ENCODE measurements at places on chromosomes 16 and 17.

DNA sequence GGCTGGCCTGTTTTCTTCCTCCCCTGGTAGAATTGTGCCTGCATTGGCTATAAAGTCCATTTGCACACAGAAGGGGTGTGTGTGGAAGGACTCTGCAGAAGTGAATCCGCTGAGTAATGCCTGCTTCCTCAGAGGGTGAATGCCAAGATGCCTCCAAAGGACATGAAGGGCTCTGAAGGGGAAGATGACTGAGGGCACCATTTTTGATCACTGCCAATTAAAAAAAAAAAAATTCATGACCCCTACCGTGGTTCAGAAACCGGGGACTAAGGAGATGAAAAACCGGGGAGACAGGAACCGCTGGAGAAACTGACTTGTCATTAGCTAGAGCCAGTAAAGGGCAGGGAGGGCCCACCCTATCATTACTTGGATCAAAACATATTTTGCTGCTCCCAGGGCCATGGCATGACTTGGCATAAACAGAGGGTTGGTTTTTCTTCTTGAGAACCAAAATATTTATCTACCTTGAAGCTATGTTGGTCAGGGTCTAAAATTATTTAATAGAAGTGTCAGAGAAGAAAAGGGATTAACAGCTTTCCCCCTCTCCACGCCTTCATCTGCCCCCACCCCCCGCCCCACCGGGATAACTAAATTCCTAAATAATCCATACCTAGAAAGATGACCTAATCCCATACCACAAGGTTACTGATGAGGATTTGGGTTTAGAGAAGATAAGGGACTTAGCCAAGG is 3.6 kb upstream of the USP7 start:
- DNase-seq = no peak

DNA sequence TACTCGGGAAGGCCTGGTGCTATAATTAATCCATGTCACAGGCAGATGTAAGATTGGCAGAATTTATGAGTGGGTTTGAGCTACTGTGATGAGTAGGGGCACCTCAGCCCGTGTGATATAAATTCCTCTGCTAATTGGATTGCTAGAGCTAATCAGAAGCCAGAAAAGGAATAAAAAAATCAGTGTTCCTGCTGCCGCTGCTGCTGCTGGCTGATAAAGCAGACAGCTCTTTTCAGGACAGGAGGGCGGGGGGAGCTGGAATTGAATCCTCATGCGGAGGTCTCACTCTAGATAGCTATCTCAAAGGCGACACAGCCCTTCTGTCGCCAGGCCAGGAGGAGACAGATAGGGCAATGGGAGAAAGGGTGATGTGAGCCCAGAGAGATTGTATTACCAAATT is 182.7 kb upstream of the ZFHX3 start:
- DNase-seq = no peak

DNA sequence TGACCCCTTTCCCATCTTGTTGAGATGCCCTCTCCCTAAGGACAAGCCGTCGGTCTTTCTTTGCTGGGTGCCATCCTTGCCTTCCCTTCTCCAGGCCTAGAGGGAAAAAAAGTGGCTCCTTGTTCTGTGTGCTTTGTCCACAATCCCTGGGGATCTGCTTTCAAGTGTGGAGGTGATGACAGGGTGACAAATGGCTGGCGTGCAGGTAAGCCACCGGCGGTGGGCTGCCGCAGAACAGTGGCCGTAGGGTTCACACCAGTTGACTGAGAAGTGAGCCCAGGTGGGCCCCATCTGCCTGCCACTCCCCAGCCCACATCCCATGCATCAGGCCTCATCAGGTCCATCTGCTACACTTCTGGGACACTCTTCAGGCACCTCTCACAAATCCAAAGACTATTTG is 11.4 kb upstream of the CALB2 start:
- DNase-seq = no peak

DNA sequence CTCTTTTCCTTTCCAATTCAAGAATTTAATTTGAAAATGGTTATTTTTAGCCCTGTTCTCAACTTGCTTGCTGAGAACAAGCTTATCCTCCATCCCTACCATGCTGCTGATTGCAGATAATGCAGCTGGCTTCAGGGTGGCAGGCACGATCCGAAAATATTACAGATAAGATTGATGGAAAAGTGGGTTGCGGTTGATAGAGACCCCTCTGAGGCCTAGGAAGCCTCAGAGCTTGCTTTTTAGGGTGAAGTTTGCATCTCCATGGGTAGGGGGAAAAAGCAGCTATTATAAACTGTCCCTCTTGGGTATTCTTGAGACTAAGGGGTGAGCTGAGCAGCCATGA is 116.5 kb upstream of the GOT2 start:
- no peak for DNase-seq

GRCh38 chr17:2060681-2061440 is 6.0 kb downstream of the HIC1 start:
- DNase-seq = no peak

- DNase-seq = no peak
Observed at GRCh38 chr16:67206838-67207248, 7.9 kb downstream of the ELMO3 start.

DNA sequence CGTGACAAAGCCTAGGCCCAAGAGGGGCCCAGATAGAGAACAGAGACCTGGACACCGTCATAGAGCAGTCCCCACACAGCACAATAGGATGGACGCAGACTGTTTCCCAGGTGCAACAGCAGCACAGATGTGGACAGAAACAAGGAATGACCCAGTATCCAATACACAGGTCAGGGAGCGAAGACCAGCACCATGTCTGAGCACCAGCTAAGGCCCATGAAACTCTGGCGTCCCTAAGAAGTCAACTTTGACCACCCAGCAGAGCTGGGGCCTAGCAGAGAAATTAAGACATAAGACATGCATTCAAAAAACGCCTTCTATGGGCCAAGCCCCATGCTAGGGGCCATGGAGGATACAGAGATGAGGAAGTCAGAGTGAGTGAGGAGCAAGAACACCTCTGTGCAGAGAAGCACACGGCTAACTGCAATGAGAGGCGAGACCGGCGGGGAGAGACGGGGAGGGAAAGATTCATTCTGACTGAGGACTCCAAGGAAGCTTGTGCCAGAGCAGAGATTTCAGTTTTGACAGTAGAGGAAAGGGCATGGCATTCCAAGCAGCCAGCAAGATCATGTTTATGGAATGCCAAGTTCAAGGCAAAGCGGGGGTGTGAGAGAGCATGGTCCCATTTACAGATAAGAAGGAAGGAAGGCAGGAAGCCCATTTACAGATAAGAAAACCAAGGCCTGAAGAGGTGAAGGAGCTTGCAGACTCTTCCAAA is 50.8 kb downstream of the PITPNM3 start:
- DNase-seq = peak; percentile 34

DNA sequence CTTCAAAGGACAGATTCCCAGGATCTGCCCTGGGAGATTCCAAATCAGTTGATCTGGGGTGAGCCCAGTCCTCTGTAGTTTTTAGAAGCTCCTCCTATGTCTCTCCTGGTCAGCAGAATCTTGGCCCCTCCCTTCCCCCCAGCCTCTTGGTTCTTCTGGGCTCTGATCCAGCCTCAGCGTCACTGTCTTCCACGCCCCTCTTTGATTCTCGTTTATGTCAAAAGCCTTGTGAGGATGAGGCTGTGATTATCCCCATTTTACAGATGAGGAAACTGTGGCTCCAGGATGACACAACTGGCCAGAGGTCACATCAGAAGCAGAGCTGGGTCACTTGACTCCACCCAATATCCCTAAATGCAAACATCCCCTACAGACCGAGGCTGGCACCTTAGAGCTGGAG is 840 bp upstream of the CDH5 start:
- no peak for DNase-seq

DNA sequence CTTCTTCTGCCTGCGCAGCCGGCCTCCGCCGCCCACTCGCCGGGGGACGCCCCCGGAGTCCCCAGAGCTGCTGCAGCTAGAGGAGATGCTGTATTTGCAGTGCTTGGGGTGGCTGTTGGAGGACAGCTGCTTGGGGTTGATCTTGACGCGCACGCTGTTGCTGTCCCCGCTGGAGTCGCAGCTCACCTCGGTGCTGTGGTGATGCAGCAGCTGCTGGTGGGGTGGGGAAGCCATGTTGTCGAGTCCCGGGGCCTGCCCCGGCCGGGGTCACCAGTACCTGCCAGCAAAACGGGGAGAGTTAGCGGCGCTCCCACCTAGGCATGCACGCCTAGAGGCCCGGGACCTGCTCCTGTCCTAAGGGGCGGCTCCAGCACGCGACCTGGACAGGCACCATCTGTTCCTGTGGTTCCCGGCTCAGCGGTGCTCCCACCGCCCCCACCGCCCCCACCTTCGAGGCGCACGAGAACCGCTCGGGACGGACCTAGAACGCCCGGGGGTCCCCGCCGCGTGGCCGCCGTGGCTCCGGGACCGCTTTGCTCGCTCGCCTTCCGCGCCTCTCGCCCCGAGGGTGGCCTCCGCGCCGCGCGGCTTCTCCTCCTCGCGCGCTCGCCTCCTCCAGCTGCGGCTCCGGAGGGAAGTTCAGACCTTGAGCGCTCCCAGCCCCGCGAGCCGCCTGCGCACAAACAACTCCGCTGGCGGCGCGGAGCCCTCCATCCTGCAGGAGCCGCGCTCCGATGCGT is 863 bp downstream of the ADCY9 start:
- peak; percentile 86 for DNase-seq

DNA sequence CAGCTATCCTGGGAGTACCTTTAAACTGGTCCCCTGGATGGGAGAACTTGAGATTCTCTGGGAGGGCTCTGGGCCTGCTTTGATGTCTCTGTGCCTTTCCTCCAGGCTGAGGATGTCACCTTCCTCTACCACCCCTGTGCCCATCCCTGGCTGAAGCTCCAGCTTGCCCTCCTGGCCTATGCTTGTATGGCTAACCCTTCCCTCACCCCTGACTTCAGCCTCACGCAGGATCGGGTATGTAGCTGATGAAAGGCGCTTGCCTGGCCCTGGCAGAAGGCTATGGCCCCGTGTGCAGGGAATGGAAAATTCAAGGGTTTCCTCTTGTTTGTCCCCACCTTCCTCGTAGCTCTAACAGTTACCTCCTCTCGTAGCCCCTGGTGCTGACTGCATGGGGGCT is 3.0 kb downstream of the TP53I13 start:
- DNase-seq = no peak

DNA sequence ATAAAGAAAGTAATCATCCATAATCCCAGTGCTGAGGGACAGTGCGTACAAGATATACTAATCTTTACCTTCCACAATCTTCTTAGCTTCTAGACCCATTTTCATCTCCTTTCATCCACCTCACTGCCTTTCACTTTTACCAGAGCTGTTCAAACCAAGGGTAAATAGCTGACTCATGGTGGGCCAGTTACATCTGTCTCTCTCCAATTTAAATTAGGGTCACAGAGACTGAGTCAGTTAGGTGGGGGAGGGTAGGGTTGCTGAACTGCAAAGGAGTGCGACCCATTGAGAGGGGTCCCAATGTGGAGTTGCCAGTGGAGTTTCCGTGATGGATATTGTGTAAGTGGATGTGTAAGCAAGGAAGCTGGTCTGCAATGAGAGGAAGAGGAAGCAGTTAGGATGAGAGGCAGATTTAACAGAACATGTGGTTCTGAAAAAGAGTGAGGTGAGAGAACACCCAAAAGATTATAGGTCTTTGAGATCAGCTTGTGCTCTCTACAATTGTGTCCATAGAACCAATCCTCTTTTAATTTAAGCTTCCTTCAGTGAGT is 83.5 kb downstream of the GP2 start:
- DNase-seq = no peak

Measured in adipocyte (in vitro differentiated cells).